Kidney (tissue), 22 donors: ENCODE measurements at places on chromosomes 3 and 15. TPM values are rescaled to one million over a fixed set of nuclear protein-coding genes. Genes with fewer than 3 reads are reported as not detected.

- DNase-seq, result no peak
Measured at GRCh38 chr3:142484912-142485435, 37.1 kb upstream of the XRN1 start.

NUP210 gene
- 22.9 TPM for total RNA-seq

GRCh38 chr3:67437789-67438188 is 216.6 kb downstream of the SUCLG2 start:
- no peak for DNase-seq

PRTG gene
- total RNA-seq, result 6.4 TPM

PLAAT1 gene
- 0.72 TPM for total RNA-seq

- no peak for DNase-seq
Measured at GRCh38 chr3:37029111-37029510, 35.8 kb downstream of the MLH1 start.

DNA sequence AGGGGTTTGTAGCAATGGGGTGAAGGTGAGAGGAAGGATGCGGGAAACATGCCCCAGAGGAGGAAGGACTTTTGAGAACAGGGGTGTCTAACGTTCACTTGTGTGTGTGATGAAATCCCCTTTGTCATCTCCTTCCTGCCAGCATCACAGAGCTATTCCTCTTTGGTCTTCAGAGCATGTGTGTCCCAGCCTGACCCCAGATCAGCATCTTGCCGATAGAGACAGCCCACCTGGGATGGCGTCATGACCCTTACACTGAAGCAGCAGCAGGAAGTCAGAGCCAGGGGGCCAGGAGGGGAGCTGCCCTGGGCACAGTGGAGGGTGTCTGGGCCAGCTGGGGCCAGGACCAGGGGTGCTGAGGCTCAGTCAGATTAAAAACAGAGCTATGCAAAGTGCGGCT is 29.9 kb upstream of the GRIP2 start:
- no peak for DNase-seq
